Right ventricle myocardium inferior (tissue), 1 donor: ENCODE measurements at places on chromosomes 3 and 15. TPM values are rescaled to one million over a fixed set of nuclear protein-coding genes. Genes with fewer than 3 reads are reported as not detected.
A peak's percentile ranks its signal among the peaks of the same experiment; 100 is the strongest.

The ONECUT1 gene
- total RNA-seq = not detected

GRCh38 chr15:25243800-25244097 lies 195.1 kb downstream of the UBE3A start:
- no peak for DNase-seq

DNA sequence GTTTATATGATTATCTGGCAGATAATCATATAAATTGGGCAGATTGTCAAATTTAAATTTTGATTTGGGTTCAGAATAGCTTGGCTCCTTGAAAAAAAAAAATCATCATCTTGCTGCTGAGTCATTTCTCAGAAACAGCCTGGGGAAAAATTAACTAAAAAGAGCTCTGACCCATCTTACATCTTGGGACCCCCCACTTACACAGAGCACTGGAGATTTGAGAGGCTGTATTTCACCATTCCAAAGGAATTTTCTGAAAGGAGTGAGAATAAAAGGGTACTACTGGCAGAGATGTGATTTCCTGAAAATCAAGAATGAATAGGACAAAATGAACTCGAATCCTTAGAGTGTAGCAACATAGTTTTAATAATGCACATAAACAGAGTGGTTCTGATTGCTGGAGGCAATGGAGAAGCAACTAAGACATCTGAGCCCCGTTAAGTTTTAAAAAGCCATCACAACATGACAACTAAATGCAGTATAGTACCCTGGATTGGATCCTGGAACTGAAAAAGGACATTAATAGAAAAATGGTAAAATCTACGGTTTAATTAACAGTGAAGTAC lies 97.5 kb downstream of the RFTN1 start:
- no peak for DNase-seq

DNA sequence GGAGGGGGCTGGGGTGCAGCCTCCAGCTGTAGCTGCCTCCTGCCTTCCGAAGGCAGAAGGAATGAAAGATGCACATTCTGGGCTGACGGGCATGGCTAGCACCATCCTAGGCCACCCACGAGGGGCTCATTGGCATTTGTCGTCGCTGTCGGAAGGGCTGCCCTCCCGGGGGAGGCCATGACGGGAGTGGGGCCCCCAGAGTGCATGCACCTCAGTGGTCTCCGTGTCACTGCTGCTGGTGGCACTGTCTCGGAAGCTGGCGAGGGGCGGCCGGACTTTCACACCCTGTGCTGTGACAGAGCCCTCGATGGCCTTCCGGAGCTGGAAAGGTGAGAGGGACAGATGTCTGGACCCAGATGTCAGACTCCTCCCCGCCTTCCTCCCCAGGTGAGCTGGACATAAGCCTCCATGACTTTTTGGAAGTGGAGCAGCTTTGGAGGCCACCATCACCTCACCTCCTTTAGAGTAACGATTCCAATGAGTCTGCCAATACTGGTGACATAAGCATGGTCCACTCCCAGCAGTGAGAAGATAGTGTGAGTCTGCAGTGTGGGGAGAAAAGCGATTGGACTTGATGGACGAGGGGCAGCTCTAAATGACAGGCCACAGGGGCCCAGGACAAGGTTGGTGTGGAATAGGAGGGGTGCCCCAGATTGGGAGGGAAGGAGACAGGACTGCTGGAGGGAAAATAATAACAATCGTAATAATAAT lies 9.2 kb downstream of the FAM131A start:
- peak; percentile 50 for DNase-seq

- no peak for DNase-seq
These were observed 3.3 kb downstream of the PDCD10 start for GRCh38 chr3:167731393-167731792.

- DNase-seq = no peak
These were observed 21.6 kb upstream of the SLC6A20 start for GRCh38 chr3:45817831-45818522.

DNA sequence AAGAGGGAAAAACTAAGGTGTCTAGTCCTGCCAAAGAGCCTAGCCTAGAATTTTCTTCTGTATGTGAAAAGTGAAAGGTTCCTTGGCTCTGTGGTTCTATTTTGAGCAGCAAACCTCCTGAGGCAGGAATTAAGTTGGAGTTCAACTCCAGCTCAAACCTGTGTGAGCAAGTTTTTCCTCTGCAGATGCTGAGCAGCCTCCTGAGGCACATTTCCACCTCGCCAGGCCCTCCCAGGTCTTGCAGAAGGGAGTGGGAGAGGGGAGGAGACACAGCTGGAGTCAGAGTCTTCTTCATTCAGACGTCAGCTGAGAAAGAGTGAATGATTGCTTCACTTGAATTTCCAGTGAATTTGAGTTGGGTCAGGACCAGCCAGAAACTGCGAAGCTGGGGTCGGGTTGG lies 69.5 kb upstream of the ETV5 start:
- DNase-seq = no peak
